ENCODE measurements at places on chromosomes 5 and 9.

DNA sequence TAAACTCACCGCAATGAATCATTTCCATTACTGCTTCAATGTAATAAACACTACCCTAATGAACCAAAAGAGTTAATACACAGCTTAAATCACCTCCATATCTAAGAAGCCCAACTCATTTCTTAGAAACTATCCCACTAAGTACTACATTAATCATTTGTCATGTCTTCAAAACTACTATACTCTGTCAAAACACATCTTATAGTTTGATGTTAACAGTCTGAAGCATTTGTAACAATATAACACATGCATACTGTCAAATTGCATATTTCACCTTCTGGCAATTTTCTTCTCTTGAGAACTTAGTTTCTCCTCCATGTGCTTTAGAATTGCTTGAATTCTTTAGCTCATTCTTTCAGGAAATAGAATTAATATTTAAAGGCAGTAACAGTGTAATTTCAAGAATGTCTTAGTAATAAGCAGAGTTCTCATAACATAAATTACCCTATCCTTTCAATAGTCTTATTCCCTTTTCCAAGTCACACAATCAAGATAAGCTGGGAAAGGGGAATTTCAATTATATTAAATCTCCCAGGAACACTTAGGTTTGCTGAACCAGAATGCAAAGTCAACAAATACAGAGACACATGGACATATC is 199.7 kb downstream of the ATPSCKMT start:
- DNase-seq: no peak

GRCh38 chr5:122076669-122077365 is 1.2 kb downstream of the LOX start:
- peak; percentile 22 for DNase-seq

DNA sequence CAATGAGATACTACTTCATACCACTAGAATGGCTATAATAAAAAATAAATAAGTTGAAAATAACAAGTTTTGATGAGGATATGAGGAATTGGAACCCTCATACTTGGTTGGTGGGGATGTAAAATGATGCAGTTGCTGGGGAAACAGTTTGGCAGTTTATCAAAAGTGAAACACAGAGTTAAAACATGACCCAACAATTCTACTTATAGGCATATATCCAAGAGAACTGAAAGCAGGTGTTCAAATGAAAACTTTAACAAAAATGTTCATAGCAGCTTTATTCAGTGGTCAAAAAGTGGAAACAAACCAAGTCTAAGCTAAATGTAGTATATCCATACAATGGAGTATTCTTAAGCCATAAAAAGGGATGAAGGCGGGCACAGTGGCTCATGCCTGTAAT is 13.1 kb upstream of the LHFPL2 start:
- DNase-seq: no peak

DNA sequence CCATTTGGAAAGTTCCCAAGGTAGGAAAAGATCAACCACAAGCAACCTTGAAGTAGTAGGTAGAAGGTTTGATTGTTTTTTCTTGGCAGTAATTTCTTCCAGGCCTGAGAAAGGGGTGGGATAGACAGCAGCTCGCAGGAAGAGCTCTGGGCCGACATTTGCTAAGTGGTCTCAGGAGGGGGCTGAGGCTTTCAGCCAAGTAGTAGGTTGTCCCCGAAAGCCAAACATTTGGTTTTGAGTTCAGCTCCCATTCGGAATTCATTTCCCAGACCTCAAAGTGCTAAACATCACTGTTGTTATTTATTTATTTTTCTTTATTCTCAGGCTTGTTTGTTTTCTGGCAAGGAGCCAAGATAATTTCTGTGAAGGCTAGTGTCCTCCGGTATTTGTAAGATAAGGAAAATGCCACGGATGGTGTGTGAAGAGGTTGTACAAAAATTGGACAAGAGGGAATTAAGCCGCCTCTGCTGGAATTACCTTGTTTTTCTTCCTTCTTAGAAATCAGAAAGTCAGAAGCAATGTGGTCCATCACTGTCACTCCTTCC is 112.1 kb downstream of the KIF4B start:
- no peak for DNase-seq

GRCh38 chr9:137052998-137053943 is 590 bp downstream of the ENTPD2 start:
- DNase-seq: no peak

DNA sequence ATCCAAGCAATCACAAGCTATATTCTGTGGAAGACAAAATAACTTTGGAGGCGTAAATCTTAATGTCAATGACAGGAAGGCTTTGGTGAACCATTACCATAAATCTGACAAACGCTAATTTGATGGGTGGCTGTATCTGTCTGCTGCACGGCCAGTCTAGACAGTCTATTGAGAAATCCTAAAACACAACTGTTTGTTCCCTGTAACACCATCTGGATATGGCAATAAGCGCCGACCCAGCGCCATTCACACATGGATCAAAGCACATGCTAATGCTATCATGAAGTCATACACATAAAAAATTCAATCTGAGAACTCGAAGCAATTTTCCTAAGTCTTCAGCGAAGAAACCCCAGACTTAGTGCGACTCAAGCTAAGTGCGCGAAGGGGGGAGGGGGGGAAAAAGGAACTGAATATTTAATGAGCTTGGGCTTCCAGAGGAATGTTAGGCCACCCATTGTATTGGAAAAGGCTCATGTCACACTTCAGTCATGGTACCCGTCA is 95.1 kb downstream of the ARL15 start:
- no peak for DNase-seq

GRCh38 chr5:71924980-71925379 is 182.3 kb upstream of the MAP1B start:
- DNase-seq: no peak

DNA sequence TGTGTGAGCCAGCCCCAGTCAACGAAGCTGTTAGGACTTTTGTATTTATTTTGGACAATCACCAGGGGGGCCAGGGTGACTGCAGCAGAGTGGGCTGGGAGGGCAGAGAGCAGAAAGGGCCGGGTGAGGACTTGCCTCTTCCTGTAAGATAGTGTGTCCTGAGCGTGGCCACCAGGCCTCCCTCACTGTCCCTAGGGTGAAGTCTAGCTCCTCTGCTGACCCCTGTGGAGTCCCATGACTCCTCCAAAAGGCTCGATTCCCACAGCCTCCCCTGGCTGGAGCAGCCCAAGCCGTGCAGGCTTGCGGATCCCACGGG is 147.8 kb downstream of the RXRA start:
- no peak for DNase-seq

DNA sequence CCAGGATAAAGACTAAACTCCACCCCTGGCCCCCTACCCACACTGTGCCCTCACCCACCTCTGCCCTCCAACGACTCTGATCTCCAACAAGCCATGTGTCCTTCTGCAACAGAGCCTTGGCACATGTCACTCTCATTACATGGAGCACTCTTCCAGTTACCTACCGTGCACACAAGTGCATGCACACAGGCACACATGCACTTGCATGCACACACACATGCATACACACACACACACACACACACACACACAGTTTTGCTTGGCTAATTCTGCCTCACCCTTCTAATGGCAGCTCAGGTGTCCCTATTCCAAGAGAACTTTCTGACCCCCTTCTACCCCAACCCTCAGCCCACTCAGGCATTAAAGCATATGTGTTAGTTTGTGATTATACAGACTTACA is 19.6 kb downstream of the GALNT10 start:
- no peak for DNase-seq

DNA sequence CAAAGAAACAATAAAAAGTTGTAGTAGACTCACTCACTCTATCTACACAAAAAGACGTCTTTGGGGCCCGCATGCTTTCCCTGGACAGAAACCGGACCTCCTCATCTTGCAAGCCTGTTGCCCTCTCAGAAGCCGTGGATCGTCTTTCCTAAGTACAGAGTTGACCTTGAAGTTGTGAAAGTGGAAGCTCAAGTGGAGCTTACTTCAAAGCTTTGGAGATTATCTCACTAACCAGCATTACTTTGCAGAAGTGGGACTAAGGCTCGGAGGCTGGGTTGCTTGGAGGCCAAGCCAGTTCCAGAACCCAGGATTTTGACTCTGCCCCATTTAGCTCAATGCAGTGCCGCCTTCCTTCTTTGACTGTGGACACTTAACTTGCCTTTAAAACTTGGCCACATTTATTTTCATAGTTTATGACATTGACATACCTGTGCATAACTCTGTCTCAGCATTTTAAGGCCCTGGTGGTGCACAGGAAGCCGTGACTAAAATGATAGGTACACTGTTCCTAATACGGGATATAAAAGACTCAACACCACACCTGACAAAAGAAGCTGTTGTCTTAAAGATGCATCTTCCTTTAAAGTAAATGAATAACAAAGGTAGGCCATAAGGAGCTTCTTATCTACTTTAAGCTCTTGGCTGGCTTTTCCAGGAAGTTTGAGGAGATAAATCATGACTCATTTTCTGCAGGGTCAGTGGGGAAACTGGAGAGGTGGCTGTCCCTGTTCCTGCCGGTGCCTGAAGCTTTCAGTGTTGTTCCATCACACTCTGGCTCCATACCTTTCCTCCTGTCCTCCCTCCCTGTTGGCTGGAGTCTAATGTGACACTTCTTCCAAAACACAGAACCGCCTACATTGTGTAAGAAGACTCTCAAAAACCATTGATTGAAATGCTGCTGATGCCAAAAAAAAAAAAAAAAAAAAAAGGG is 10.7 kb downstream of the SLC25A25 start:
- peak; percentile 36 for DNase-seq

DNA sequence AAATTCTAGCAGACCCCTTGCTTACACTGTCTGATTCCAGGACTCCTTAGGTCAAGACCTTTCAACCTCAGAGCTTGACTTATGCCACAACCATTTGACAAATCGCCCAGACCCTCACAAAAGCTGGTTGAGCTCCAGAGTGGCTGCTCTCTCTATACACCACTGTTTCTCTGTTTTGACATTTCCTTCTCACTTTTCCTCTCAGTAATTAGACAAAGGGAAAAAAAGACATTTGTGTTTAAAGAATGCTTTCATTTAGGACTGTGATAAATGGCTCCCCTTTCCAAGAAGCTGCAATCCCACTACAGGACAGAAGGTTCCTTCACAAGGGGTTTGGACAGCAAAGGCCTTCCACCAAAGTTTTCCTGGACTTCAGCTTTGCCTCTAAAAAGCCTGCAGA is 601.3 kb downstream of the NR2F1-AS1 start:
- no peak for DNase-seq

- no peak for DNase-seq
These were observed 151.0 kb downstream of the MYO10 start for GRCh38 chr5:16784843-16785791.

- DNase-seq: no peak
These were observed 79.3 kb upstream of the SH3PXD2B start for GRCh38 chr5:172533399-172534228.

GRCh38 chr9:77876091-77876490 is 155.5 kb downstream of the GNAQ start:
- DNase-seq: no peak

GRCh38 chr9:78552802-78553201 is 255.9 kb downstream of the PSAT1 start:
- DNase-seq: no peak

DNA sequence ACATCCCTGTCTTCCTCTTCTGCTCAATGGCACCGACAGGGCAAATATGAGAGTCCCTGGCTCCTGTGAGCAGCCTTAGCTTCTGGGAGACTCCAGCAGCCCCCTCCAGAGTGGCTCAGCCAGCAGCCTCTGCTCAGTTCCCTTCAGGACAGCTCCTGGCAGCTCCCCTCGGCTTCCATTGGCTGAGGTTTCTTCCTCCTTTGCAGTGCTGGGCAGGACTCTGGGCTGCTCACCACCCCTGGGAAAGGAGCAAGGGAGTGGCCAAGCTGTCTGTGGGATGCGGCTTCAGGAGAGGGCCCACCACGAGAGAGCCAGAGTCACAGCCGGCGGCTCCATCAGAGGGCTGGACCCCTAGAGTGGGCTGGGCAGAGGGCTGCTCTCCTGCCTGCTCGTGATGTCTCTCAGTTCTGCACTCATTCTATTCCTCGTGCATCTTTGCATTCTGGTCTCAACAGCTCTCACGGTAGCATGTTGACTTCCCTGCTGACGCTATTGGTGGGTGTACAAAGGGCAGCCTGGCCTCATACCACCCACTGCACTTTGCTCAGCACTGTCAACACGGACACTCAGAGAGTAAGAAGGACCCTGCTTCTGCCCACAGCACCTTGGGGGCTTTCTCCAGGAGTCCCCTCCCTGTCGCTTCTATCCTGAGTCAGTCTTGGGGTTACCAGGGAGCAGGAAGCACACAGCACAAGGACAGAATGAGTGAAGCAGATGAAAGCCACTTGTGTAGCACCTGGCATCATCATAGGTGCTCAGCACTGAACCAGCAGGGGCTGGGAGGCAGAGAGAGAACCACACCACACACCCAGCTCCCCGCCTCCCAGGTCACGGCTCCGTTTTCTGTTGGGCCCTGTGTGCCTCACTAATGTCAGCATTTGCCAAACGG is 80.9 kb upstream of the ALDH1B1 start:
- no peak for DNase-seq

GRCh38 chr5:15995341-15996052 is 184.1 kb downstream of the MARCHF11 start:
- DNase-seq: no peak

- DNase-seq: no peak
These were observed 55.1 kb downstream of the C9orf152 start for GRCh38 chr9:110152704-110153374.

DNA sequence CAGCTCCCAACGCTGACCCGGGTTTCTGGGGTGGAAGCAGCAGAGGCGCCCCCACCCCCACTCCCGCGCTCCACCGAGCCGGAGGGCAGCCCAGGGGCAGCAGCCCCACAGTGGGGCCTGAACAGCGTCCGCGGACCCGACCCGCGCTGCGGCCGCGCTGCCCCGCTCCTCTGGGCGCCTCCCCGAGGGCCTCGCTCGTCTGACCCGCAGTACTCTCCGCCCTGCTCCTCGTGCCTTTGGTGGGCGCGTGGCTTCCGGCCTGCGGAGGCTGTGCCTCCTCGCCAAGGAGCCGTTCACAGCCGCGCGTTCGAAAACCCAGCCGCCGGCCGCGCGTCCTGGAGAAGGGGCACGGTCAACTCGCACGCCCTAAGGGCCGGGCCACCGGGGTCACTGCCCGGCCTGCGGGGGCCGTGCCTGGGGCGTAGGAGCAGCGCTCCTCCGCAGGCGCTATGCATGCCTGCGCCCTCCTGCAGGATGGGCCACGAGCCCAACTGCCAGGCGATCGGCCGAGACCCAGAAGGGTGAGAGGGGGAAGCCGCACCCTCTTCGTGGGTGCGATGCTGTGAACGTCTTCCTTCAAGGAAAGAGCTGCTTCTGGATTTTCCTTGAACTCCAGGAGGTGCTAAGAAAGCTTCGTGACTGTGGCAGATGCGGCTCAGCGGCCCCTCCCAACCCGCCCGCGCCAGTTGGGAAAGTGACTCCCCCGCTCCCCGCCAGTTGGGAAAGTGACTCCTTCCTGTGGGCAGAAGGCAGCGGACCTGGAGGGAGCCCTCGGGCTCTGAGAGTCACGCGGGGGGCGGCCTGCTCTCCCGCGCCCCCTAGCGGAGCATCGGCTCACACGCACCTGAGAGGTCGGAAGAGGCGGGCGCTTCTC is 82.7 kb downstream of the HSD17B3 start:
- DNase-seq: no peak

All from epithelial cell of prostate (primary cell).